ENCODE measurements at places on chromosomes 1 and 21.

DNA sequence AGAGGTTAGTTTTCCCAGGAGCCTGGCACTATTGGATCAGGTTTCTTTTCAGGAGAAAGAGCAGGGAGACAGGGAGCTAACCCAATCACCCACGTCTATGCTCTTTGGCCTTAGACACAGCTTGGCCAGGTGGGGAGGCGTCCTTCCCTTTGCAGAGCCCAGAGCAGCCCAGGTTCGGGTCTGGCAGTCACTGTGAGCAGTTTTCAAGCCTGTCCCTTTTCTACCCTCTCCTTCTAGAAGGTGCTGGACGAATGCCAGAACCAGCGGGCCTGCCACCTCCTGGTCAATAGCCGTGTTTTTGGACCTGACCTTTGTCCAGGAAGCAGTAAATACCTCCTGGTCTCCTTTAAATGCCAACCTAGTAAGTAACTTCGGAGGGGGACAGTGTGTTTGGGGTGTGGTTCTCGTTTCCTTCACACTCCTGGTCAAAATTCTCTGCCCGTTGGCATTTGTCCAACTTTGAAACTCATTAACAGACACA lies 44.9 kb downstream of the EVA1C start:
- DNase-seq: no peak

GRCh38 chr21:45129189-45129923 lies 55.0 kb downstream of the ADARB1 start:
- no peak for DNase-seq

DNA sequence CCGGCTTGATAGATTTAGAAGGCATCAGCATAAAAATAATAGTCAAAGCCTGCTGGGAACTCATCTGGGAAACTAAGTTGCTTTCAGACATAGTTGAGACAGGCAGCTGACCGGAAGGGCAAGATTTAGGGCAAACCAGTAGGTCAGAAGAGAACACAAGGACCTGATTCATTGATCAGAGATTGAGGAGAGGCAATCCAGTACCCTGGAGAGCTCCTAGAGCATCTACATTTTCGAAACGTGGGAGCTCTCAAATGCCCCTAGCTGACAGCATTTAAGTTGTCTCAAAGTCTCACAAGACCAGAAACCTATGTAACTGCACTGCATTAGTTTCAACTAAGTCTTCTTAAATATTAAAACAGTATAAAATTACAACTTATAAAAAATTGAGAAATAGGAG lies 22.9 kb upstream of the MTF2 start:
- no peak for DNase-seq

DNA sequence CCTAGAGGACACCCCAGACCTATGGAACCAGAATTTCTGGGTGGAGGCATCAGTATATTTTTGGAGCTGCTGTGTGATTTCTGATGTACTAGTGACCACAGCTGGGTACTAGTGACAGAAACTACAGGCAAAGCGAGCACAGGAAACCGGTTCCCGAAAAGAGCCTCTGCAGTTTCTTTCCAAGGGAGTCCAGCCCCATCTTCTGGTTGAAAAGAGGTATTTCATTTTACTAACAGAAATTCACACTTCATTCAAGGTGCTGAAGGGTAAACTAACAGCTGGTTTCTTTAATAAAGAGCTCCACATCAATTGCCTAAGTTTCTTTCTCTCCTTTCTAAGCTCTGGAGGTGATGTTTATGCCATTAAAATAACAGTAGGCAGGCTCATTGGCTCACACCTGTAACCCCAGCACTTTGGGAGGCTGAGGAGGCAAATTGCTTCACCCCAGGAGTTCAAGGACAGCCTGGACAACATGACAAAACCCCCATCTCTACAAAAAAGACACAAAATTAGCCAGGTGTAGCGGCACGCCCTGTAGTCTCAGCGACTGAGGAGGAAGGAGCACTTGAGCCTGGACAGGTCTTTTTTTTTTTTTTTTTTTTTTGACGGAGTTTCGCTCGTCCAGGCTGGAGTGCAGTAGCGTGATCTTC lies 22.0 kb downstream of the THAP3 start:
- DNase-seq: no peak

DNA sequence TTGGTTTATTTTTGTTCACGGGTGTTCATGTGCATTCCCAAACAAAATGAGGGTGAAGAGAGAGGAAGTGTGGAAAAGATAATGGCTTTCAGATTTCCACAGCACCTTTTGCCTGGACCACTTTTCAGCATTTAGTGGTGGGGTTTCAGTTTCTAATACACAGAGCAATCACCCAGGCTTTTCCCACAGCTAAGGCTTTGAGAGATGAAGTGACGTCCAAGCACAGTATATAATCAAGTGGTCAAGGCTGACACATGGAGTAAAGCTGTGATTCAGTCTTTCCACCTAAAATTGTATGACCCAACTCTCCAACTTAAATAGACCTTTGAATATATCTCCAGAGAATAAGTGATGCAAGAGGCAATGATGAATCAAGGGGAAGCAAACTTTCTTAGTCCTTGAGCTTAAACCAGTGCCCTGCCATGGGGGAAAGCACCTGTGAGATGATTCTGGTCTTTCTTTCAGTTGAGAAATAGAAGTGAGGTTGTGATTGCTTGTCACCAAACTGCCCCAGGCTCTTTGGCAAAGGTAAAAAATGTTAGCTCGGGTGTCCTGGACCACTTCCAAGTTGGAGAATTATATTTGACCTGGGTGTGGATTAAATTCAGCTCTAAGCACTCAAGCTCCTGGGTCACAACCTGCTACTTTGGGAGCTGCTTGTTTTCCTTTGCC lies 2.4 kb upstream of the PIK3R3 start:
- no peak for DNase-seq
